Fibroblast of pulmonary artery (primary cell): ENCODE measurements at places on chromosomes 2 and 18.

DNA sequence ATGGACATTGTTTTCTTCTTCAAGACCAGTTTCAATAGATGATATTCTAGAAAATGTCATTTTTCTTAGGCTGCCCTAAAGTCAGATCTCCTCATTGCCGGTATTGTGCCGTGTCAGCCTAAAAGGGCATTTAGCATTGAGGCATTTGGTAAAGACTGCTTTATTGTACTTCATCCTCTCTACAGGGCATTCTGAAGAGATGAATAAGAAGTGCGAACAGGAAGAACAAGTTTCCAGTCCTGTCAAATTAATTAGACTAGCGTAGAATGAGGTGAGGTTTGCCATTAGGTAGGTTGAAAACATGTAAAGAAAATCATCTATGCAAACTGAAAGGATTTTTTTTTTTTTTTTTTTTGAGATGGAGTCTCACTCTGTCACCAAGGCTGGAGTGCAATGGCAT, 60.6 kb downstream of the ETAA1 start:
- no peak for DNase-seq

DNA sequence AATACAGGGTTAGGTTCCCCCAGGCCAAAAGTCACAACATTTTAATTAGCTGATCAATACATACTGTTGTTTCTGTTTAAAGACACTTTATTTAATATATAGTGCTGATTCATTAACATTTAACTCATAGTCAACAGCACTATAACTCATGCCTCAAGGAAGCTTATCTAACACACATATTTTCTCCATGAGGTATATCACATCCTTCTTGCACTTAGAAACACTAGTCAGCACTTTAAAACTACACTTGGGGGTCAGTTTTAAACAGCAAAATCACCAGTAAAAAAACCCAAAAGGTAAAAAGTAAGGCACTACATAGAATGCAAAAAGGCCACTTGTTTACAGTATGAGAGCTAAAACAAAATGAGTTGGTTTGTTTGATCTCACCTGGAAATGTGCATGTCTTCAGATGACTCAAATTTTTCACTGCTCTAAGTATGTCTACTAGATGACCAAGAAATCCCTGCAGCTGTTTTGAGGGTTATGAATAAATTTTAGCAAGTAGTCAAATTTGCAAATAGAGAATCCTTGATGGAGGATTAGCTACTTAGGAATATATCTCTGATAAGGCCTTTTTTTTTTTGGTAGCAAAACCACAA, 54.1 kb upstream of the EPB41L5 start:
- DNase-seq = peak; percentile 45

- no peak for DNase-seq
These were observed 485.3 kb upstream of the SMIM21 start for GRCh38 chr18:75912829-75913228.

GRCh38 chr18:79405019-79405780, 9.5 kb downstream of the NFATC1 start:
- DNase-seq = no peak

- DNase-seq = no peak
These were observed 54.0 kb upstream of the SPP2 start for GRCh38 chr2:233996461-233996860.

- peak; percentile 59 for DNase-seq
These were observed 31.5 kb downstream of the FBXO48 start for GRCh38 chr2:68435615-68436014.

DNA sequence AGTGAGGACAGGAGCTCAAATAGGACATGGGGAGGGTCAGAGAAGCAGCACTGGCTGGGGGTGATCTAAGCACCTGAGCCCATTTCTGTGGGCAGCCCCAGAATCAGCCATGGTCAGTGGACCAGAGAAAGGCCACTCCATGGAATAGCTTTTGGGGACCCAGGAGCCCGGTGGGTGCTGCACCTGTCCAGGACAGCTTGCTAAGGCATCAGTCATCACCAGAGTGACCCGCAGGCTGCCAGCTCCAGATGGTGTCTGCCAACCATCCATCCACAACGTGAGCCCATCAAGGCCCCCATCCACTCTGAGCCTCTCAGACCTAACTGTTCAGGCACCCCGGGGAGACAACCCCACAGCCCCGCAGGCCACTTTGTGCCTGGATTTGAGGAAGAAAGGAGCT, 23.6 kb upstream of the COL6A3 start:
- DNase-seq = no peak

DNA sequence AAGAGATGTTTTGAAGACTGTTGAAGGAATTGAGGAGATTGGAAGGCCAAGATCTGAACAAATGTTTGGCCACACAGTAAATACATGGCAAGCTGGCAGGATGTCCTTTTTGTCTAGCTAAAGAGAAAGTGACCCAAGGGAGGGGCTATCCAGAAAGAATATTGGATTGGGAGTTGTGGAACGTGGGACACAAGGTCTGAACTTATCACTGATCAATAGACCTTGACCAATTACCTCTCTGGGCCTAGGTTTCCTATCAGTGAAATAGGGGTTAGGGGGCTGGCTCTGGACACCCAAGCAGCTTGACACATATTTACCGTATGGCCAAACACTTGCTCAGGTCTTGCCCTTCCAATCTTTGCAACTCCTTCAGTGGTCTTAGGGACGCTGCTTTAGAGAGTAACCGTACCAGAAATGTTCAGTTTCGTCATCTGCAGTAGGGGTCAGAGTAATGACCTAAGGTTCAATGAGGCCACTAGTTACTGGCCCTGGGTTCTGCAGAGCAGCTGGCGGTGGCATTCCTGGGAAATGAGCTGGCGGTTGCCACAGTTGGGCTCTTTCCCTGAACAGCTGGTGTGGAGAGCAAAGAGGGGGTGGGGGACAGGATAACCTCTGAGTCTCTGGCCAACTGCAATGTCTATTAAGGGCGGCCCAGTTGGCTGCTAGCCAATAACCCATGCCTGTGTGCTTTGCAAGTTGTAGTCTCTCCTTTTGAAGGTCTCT, 70.1 kb upstream of the STPG4 start:
- peak; percentile 90 for DNase-seq

GRCh38 chr2:70676301-70677035, 91.5 kb downstream of the ADD2 start:
- no peak for DNase-seq

DNA sequence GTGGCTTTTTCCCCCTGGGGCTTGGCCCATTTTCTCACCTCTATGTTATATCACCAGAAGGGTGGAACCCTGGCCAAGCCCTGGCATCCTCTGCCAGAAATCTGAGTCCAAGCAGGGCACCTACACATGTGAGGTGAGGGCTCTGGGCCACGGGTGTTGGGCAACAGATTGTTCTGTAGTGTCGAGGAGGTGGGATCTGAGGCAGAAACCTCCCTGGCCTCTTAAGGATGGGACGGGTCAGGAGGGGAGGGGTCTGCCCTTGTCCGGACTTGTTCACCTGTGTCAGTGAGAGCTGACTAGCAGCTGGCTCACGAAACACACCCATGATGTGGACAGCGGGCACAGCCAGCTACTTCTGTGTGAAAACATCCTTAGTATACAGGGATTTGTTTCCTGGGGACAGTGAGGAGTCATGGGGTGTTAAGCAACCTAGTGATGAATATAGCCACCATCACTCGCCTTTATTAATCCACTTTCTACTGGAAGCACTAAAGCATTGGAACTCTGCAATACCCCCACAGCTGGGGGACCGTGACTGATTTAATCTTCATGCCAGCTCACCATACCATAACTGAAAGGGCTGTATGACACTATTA, 35.6 kb downstream of the EPAS1 start:
- no peak for DNase-seq

GRCh38 chr2:37618326-37618725, 53.1 kb downstream of the CDC42EP3 start:
- DNase-seq = no peak

- DNase-seq = no peak
These were observed 15.4 kb downstream of the ZNF516 start for GRCh38 chr18:76479351-76480238.

DNA sequence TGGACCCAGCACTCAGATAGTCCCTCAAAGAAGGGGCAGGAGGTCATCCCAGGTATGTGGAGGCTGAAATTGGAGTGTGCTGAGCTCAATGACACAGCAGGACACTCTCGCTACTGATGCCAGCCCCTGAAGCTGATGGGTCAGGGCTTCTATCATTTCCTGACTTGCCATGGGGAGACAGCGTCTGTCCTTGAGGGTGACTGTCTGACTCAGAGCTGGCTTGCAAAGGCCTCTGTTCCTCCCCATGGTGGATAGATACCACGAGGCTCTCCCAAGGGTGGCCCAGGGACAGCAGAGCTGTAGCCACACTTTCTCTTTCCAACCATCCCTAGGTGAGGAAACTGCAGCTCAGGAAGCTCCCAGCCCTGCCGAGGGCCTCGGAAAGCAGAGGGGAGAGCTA, 10.8 kb downstream of the ALPG start:
- DNase-seq = no peak

DNA sequence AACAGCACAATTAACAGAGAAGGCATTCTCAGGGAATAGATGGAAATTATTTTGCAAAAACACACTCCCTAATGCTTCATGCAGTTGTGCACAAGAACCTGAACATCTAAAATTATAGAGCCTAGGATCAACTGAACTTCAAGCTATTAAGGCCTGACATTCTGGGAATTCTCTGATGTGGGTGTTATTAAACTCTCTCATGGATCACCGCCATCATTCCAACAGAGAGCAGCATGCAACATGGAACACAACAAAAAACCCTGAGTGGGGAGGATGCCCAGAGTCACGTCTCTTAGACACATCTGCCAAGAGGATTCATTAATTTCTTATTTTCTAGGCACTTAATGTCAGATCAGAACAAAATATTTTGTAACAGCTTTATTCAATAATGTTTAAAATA, 543.8 kb downstream of the ERBB4 start:
- DNase-seq = no peak

GRCh38 chr18:62420151-62420512, 95.0 kb downstream of the TNFRSF11A start:
- peak; percentile 49 for DNase-seq

- no peak for DNase-seq
These were observed 82.2 kb upstream of the RMDN2 start for GRCh38 chr2:37842732-37843440.

- DNase-seq = no peak
These were observed 19.5 kb upstream of the PUM2 start for GRCh38 chr2:20370191-20370590.

DNA sequence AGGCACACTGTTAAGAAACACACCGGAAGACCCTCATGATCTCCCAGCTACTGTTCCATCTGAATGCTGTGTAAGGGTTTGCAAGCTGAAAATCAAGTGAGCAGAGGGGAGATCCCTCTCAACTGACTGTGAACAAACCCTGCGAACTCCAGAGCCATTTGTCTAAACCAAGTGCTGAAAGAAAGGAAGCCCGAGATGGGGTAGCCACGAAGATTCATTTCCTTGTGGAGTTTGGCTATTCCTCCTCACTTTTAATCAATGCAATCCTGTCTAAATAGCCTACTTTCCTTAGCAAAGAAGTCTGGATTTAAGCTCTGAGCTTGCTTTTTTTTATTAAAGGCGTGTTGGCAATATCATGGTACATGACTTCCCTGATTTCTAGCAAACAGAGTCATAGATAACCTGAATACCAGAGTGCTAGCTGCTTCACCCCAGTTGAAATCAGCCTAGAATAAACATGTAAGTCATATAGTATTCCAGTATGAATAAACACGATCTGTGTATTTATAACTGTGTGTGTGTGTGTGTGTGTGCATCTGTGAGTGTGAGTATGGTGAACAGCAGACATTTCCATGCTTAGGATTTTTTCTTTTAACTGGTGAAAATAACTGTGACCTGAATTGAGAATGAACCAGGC, 365.2 kb downstream of the ZNF521 start:
- DNase-seq = no peak

DNA sequence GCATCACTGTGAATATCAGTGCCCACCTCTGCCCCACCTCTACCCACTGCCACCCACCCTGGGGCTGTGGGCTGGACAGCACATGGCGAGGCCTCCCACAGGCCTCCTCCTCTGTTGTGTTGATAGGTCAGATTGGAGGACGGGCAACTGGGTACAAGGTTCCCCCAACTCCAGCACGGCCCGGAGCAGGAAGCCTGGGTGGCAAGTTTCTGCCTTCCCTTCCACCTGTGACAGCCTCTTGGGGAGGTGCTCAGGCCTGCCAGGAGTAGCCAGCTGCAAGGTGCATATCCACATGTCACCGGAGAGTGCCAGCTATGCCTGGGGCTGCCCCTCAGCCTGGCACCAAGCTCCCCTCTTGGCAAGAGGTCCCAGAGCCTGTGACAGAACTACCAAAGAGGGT, 6.9 kb upstream of the ECEL1 start:
- no peak for DNase-seq

- no peak for DNase-seq
These were observed 114.7 kb upstream of the TNP1 start for GRCh38 chr2:216974321-216975302.

- DNase-seq = no peak
These were observed 4.0 kb downstream of the ABHD3 start for GRCh38 chr18:21700528-21701075.

GRCh38 chr2:62964671-62965070, 86.0 kb upstream of the OTX1 start:
- DNase-seq = no peak

DNA sequence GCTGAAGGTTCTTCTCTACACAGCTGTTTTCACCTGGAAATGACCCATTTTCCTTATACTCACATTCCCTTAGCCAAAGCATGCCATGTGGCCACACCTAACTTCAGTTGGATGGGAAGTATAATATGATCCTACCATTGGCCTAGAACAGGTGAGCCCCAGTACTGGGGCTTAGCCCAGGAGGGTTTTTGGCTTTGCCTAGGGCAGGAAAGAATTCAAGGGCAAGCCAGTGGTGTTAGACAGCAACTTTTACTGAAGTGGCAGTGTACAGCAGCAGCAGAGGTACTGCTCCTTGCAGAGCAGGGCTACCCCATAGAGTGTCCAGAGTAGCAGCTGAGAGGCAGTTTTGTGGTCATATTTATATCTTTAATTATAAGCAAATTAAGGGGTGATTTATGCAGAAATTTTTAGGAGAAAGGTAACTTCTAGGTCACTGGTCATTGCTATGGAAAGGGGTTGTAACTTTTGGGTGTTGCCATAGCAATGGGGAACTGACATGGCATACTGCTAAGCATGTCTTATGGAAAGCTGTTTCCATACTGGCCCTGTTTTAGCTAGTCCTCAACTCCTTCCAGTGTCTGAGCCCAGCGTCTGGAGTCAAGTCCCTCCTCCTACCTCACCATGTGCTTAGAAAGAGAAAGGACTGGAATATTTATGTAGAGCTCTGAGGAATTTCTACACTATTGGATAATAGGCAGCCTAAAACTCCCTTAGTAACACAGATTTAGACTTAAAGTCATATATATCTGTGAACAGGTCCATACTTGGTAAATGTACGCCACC, 109.0 kb upstream of the DTNA start:
- DNase-seq = no peak

DNA sequence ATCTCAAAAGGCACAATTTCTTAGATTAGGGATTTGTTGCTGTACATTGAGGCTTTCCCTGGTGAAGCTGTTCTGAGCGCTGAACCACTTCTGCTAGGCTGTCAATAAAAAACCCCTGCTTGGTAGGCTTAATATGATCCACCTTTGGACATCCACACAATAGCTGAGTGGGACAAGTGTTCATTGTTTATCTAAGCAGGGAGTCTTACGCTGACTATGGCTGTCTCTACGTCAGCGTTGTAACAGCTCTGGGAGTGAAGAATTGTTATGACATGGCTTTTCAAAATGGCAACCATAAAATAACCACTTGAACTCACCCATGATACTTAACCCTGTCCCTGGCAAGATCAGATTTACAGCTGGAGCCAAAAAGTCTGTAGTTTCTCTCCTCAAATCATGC, 111.5 kb upstream of the SULT1C3 start:
- DNase-seq = no peak

- DNase-seq = no peak
These were observed 58.1 kb upstream of the FOSL2 start for GRCh38 chr2:28334527-28334894.

GRCh38 chr2:238515377-238515776, 88.7 kb downstream of the ASB1 start:
- DNase-seq = no peak
